NCI-H69 (cell line): ENCODE measurements at places on chromosomes 13 and 19.

GRCh38 chr13:25819856-25820530, 231.8 kb downstream of the SHISA2 start:
- DNase-seq = no peak

DNA sequence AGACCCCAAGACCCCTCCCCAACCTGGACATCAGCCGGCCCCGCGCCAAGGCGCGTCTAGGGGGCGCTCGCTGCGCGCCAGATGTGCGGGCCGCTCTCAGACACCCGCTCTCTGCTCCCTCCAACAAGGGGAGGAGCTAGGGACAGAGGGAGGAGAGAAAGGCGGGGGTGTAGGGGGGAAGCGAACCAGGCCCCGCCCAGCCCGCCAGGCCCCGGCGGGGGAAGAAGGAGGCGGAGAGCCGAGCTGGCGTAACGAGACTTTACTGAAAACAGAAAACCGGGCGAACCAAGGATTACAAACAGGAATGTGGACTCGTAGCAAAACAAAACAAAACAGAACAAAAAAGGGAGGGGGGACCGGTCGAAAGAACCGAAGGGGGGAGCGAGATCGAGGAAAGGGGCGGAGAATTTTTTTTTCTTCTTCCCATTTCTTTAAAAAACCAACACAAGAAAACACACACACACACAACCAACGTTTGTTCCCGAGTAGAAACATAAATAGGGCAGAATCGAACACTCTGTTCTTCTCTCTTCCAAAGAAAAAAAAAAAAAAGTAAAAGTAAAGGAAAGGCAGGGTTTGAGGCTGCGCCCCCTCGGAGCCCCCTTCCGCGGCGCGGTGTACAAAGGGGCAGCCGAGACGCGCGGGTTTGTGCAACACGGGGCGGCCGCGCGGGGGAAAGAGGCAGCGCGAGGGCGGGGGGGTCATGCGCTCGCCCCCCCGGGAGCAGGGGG, 1.7 kb downstream of the JUND start:
- DNase-seq = peak; percentile 99

DNA sequence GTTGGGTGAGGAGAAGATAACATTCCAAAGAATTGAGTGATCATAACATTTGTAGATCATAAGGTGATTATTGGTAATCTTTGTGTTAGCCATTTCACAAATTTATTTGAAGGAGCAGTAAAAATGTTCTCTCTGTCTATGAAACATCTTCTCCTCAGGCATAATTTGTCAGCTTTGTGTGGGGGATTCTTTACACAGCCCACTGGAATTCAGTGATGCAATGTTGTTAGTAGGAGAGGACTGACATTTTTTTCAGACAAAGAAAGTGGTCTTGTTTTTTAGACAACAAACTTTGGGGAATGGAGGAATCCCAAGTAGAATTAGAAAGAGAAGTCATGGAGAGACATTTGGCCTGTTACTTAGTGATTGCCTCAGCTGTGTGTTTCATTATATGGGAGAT, 100.3 kb downstream of the ITGBL1 start:
- no peak for DNase-seq

DNA sequence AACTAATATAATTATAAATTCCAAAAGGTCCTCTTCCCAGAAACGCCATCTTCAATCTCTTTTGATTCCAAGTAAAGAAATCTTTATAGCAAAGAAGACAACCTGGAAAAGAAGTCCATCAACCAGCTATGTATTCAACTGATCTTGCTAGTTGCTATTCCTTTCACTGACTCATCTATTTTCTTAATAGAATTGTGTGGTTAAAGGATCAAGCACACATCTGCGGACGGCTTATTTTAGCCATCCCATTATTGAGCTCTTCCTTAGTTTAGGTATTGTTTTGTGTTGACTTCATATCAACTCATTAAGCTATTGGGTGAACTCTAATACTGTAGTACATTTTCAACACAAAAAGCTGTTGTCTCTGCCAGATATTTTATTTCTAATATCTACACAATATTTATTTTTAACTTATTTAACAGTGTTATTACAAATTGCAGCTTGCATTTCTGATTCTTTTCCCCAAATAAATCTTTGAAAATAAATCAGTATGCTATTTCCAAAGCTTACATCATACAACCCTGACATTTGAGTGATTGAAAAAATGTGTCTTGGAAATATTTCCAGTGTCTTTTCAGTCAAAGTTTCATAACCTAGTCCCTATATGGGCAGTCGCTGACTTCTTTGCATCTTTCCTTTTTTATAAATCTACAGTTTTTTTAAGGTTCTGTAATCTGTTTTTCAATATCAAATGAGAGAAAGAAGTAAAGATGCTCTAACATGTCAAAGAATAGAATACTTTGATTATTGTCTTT, 158.8 kb upstream of the SPRY2 start:
- no peak for DNase-seq

- DNase-seq = no peak
Observed at GRCh38 chr19:30733826-30734550, 361.8 kb downstream of the ZNF536 start.

GRCh38 chr13:102580552-102581169, 16.1 kb upstream of the TPP2 start:
- DNase-seq = peak; percentile 78

- DNase-seq = peak; percentile 64
Observed at GRCh38 chr19:21691661-21692060, 75.7 kb downstream of the ZNF100 start.

GRCh38 chr19:39194832-39195542, 1.8 kb upstream of the NCCRP1 start:
- peak; percentile 55 for DNase-seq

DNA sequence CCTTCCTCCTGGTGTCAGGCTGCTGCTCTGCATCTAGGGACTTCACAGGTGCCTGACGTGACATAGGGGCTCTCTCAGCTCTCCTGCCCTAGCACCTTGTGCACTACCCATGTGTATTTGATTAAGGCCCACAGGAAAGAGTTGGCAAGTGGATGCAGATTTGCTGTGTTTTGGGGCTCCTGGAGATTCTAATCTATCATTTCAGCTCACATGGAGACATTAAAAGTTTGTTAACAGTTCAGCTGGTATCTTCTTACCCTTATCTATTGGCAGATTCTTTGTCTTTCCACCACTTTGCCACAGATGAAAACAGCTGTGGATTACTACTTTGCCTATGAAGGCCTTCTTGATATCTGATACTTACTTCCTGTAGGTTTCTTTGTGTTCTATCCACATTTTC, 41.9 kb downstream of the WASF3 start:
- no peak for DNase-seq

GRCh38 chr19:51066393-51067186, 1.7 kb upstream of the KLK13 start:
- DNase-seq = no peak
